ENCODE measurements at places on chromosomes 16 and 17.

- no peak for DNase-seq
Measured at GRCh38 chr16:24534620-24535019, 4.7 kb upstream of the RBBP6 start.

GRCh38 chr17:62923258-62924150 is 42.5 kb upstream of the TANC2 start:
- peak; percentile 49 for DNase-seq

DNA sequence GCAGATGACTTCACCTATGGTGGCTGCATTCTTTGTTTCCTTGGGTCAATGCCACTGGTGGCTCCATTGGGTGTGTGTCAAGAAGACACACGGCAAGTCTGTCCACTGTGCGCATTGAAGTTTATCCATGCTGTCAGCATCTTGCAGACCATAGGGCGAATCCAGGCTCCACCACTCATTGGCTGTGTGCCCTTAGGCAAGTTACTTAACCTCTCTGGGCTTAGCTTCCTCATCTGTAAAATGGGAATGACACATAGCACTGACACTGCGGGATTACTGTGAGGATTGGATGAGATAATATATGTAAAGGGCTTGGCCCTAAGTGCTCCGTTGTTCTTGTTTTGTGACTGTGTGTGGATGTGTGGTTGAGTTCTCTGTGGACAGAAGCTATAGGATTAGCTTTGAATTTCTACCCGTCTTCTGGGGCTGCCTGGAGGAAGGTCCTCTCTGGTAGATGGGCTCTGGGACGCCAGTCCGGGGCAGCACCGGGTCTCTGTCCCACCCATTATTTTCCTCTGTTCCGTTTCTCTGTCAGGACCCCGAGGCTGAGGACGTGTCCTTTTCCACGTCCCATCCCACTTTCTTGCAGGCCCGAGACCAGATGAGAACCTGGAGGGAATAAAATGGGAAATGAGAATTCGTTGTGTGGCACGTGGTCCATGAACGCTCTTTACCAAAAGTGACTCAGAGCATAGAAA is 178.4 kb downstream of the IRF8 start:
- DNase-seq, result no peak

GRCh38 chr16:57752203-57752580 is 16.6 kb downstream of the KATNB1 start:
- no peak for DNase-seq

GRCh38 chr16:87056551-87056950 is 260.6 kb downstream of the C16orf95 start:
- DNase-seq, result no peak

- DNase-seq, result no peak
Measured at GRCh38 chr17:50624321-50624934, 10.3 kb upstream of the ABCC3 start.

- DNase-seq, result peak; percentile 82
Measured at GRCh38 chr17:16363749-16364536, 10.7 kb upstream of the CENPV start.

DNA sequence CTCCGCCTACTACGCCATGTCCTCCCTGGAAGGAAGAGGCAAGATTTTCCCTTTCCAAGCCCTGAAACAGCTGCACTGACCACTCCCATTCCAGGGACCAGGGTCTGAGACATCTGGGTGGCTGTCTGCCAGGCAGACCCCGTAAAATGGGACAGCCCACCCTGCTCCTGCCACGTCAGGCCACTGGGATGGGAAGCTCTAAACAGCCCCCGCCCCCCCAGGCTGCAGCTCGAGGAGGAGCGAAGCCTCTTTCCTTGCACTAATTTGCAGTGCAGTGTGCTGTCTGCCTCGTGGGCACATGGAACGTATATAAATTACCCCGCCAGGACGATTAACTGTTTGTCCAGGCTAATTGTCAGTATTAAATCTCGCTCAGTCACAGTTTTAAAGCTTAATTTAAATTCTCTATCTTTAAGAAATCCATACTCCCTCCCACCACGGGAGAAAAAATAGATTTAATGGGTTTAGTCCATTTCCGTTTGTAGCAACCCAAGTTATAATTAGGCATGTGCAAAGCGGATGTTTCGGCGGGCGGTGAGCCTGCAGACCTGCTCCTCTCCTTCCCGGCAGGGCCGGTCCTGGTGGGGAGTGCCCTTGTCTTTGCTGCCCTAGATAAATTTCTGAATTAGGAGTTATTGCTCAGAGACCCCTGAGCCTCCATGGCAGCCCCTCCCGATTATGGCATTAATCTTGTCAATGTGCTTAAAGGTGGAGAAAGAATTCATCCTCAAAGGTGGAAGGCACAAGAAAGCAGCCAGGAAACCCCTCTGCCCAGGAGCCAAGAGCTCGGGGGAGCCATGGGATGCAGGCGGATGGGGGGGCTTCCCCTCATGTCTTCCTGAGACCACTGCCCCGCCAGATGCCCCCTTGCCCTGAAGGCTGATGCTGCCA is 268.0 kb upstream of the TNRC6C start:
- no peak for DNase-seq

- no peak for DNase-seq
Measured at GRCh38 chr17:39808409-39808997, 55.6 kb downstream of the IKZF3 start.

DNA sequence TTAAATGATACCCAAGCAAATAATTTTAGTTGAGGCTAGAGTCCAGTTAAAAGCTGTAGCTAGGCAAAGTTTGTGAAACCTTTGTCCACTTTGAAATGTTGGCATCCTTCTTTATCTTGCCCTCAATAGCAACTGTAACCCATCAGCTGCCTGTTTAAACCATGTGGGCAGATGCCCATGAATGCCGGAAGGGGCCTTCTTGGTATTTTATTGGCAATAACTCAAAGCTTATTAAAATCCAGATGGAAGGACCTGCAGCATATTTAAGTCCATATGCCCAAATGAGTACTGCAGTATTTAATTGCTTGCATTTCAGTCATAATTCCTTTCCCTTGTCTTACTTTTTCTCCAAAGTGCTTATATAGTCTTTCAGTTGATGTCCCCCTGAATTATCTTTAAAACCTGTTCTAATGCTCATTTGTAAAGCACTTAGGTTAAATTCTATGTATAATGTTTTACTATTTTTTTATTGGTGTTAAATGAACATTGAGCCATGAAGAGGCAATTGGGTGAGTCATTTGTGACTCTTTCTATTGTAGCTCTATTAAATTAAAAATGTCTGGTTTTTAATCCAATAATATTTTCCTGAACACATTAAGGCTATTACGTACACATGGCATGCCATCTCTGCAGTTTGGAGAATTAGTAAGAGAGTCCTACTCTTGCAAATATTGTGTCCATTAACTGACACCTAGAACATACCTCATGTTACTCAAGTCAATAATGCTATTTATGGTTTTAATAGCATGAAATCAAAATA is 225.3 kb downstream of the KCNJ2 start:
- no peak for DNase-seq

- no peak for DNase-seq
Measured at GRCh38 chr17:63491977-63492618, 15.2 kb downstream of the ACE start.

DNA sequence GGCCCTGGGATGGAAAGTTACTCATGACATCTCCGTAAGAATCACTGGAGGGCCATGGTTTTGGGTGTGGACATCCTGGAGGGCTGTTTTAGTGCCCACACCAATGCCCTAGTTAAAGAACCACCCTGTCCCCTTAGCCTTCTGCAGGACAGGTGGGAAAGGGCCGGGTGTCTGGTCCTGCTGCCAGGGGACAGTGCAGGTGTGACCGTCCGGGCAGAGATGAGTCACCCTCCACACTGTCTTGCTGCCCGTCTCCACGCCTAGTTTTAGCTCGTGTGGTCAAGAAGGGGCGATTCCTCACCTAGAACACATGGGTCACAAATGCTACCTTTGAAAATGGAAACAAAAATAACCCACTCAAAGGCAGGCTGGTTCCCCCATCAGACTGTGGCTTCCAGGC is 17.0 kb downstream of the CEP295NL start:
- no peak for DNase-seq

DNA sequence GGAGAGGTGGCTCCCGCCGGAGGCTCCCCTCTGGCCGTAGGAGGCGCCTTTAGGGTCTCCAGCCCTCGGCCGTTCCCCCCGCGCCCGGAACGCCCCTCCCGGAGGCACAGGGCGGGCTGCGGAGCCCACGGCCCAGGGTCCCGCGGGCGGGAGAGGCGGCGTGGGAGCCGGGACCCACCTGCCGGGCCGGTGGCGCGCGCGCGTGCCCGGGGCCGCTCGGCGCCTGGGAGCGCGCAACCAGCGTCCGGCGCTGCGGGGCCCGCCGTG is at the start of gene MIF4GD:
Gene MIF4GD (minus strand): TSS at position 266 of the 267 bp plus-strand sequence. CDS start 1,036 bp downstream, outside the sequence.
- DNase-seq, result no peak

- no peak for DNase-seq
Measured at GRCh38 chr17:75941442-75941819, 589 bp upstream of the FBF1 start.

GRCh38 chr16:79316004-79316458 is 284.5 kb downstream of the MAF start:
- DNase-seq, result no peak

- no peak for DNase-seq
Measured at GRCh38 chr17:17765359-17766076, 71.3 kb downstream of the SREBF1 start.

DNA sequence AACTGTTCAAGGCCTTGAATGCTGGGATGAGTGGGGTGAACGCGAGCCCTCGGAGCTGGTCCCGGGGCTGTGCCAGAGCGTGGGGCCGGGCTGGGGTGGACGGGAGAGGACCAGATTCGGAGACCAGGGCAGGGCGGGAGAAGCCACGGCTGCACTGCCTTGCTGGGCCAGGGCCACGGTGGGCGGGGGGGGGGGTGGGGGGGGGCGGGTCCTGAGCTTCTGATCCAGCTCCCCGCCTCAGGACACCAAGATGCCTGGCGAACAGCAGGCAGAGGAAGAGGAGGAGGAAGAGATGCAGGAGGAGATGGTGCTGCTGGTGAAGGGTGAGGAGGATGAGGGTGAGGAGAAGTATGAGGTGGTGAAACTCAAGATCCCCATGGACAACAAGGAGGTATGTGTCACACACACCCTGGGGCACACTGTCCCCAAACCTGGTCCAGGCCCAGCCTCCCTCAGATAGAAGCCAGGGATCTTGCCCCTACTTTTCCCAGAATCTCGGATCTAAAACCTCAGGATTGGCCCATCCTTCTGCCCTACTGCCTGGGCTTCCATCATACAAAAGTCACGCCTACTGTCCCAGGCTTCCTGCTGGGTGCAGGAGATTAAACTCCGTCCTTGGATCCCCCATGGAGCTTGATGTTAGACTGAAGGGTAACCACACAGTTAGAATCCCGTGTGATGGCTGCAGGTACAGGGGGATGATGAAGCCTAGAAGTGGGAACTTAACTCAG is 563 bp downstream of the ZNF771 start:
- peak; percentile 41 for DNase-seq

DNA sequence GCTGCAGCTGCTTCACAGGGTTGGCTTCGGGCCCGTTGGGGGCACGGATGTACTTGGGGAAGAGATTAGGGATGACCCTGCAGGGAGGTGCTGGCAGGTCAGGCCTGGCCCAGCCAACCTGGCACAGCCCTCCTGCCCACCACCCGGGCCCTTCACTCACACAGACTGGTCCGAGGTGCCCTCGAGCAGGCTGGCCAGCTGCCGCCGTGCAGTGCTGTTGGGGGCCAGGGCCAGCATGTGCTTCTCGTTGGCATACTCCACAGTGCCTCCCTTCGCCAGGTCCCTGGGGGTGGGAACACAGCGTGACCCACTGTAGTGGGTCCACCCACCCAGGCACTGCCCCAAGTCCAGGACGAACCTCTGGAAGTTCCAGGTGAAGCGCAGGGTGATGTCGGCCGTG is 9.9 kb downstream of the CTU2 start:
- no peak for DNase-seq

GRCh38 chr16:66798161-66798560 is 3.2 kb downstream of the TERB1 start:
- no peak for DNase-seq

DNA sequence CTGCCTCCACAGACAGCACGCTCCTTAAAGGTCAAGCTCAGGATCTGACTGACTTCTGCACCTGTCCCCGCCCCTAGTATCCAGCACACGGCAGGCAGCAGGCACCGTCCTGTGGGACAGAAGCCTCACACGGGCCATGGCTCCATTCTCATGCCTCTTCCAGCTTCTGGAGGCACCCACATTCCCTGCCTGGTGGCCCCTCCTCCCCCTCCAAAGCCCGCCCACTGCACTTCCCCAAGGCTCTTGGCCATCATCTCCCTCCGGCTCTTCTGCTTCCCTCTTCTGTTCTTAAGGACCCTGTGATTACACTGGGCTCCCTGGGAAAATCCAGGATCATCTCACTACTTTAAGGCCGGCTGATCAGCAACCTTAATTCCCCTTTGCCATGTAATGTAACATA is 3.5 kb downstream of the CANT1 start:
- no peak for DNase-seq

- no peak for DNase-seq
Measured at GRCh38 chr16:78768718-78769117, 669.3 kb downstream of the WWOX start.

DNA sequence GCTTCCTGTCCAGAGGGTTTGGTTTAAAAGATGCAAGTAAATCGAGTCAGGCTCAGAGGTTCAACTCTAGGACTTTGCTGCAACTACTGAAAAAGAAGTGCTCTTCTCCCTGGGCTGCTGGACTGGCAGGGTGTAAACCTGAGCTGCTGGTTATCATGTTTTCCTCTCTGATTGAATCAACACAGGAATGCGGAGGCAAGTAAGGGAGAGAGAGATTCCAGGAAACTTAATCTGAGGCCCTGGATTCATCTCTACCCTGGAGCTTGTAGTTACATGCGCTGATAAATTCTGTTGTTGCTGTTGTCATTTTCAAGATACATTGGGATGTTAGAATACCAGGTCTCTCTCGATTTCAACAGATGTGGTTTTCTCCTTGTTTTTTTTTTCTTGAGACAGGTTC is 8.2 kb upstream of the HS3ST3A1 start:
- peak; percentile 37 for DNase-seq

GRCh38 chr16:68370581-68371275 is 59.9 kb downstream of the PRMT7 start:
- DNase-seq, result no peak

- DNase-seq, result no peak
Measured at GRCh38 chr16:68200088-68200783, 35.7 kb downstream of the ESRP2 start.

GRCh38 chr17:71632328-71632727 is 488.5 kb upstream of the SOX9 start:
- DNase-seq, result no peak

DNA sequence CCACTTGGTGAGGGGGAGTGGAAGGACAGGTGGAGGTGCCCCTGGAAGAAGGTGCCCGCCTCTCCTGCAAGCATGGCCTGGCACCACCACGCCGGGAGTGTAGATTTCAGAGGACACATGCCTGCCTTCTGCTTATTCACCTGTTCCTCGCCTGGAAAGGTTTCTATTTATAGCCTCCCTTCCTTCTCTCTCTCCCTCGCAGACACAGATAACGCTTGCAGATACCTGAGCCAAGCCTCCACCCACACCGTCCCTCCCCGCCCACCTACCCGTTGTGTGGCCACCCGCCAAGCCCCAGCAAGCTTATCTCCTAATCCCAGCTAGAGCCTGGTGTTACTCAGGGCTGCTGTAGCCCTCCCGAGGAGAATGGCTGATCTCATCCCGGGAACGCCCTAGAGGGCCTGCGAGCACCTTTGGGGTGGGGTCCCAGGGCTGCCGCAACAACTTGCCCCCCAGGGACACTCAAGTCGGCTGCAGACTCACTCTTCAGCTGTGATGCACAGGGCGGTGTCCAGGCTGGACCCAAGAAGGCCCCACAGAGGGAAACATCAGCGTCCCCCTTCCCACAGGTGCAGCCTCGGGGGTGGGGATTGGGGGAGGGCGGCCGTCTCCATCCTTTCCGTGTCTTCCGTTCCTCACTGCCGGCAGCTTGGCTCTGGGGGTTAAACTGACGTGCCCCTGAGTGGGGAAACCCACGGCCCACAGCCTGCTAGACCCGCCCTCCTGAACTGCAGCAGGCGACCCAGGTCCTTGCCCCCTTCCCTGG is 1.9 kb upstream of the SNAI3 start:
- DNase-seq, result no peak

Measured in SK-N-DZ (cell line).